ENCODE measurements at places on chromosomes 2 and 18.

DNA sequence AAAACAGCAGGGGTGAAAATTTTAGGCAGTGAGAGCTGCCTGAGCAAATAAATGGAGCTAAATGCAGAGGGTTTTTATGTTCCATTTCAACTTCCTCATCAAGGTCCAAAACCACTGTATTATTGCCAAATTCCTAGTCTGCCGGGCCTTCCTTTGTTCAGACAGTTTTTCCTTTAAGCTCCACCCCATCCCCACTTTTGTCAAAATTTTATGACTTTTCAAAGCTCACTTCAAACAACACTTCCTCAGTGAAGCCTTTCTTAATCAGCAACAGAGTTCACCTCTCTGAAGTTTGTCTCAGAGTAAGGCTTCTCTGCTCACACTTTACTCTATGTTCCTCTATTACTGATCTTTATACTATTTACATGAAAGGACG is 81.3 kb downstream of the CERKL start:
- no peak for DNase-seq

DNA sequence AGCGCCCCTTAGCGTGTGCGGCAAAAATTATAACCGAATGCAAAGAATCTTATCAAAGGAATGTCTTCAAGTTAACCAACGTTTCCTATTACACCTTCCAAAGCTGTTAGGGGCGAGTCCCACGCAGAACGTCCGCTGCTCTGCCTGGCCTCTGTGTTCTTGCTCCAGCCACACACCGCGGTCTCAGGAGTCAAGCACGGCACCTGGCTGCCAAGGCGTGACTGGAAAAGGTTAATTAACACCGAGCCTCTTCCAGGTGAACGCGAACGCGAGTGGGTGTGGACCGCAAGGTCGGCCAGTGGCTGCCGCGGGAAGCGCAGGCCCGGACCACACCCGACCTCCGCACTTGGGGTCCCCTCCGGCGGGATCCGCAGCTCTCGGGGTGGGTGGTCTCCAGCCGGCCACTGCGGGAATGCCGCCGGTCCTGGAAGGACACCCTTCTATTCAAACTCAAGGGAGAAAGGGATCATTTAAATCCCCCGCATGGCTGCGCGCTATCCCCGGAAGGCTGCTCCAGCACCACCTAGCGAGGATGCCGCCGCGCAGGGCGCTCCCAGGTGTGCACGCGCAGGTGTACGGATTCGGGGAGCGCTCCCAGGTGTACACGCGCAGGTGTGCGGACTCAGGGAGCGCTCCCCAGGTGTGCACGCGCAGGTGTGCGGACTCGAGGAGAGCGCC is 830 bp downstream of the CYB5A start:
- DNase-seq, result no peak

DNA sequence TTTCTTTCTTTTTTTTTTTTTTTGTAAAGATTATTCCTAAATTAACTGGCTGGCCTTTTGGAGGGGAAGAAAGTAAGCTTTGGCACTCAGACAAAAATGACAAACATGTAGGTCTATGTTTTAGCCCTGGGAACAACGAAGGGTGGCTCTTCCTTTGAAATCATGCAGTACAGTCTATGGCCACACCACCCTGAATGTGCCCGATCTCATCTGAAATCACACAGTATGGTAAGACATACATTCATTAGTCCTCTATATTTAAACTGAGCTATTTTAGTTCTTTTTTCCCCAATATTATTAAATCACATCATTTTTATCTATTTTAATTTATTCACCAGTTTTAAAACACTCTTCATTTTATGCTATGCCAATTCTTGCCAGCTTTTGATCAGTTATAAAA is 48.2 kb downstream of the PLA2R1 start:
- DNase-seq, result no peak

- DNase-seq, result peak; percentile 72
Observed at GRCh38 chr2:215833531-215834162, 179.7 kb downstream of the MREG start.

DNA sequence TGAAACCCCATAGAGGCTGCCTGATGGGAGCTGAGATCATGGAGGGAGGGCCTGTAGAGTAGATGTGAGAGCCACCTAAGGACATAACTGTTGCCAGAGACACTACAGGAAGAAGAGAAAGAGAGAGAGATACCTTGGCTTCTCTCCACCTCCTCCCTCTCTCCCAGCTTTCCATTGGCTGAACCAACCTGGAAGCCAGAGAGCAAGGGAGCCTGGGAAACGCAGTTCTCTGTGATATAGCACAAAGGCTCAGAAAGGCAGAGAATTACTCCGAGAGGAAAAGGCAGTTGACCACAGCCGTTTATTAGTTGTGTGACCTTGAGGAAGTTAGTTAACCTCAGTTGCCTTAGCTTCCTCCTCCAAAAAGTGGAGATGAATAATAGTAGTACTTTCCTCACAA is 37.7 kb upstream of the MAT2A start:
- peak; percentile 21 for DNase-seq

GRCh38 chr2:127790694-127791529 is 20.1 kb downstream of the WDR33 start:
- DNase-seq, result no peak

- no peak for DNase-seq
Observed at GRCh38 chr2:27940982-27941381, 50.5 kb downstream of the BABAM2 start.

GRCh38 chr18:49858309-49859020 is 45.1 kb upstream of the ACAA2 start:
- peak; percentile 73 for DNase-seq

GRCh38 chr2:166591226-166591625 is 97.2 kb upstream of the SCN7A start:
- DNase-seq, result no peak

GRCh38 chr18:2526329-2526728 is 45.0 kb downstream of the METTL4 start:
- DNase-seq, result no peak

DNA sequence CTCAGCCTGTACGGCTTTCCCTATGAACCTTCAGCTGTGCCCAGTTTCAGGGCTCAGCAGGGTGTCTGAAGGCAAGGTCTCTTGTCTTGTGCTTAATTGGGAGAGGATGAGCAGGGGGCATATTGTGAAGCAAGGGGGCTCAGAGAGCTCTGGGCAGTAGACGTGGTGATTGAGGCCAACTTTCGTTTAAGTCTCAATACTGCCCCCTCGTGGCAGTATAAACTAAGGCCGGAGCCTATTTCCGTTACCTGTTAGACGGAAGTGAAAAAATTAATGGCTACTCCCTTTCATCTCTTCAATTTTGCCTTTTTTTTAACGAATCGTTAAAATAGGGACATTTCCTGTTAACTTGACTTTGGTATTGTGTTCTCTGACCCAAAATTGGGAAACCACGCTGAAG is 193.4 kb downstream of the TDRD15 start:
- peak; percentile 12 for DNase-seq

DNA sequence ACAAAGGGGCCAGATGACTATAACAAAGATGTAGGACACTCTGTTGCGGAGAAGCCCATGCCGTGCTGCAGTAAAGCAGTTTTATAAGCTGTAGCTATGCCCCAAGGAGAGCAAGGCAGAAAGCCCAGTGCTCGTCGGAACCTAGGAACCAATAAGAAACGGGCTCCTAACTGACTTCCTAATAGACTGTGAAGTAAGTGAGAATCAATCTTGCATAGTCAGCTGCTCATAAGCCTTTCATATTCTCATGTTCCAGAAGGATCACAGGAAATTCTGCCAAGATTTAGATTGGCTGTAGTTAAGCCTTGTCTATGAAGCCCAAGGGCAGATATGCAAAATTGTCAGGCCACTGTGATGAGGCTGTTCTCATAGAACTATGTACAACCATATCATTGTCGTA is 98.4 kb downstream of the RTTN start:
- no peak for DNase-seq

GRCh38 chr2:218954541-218955300 is 4.7 kb upstream of the CDK5R2 start:
- no peak for DNase-seq

DNA sequence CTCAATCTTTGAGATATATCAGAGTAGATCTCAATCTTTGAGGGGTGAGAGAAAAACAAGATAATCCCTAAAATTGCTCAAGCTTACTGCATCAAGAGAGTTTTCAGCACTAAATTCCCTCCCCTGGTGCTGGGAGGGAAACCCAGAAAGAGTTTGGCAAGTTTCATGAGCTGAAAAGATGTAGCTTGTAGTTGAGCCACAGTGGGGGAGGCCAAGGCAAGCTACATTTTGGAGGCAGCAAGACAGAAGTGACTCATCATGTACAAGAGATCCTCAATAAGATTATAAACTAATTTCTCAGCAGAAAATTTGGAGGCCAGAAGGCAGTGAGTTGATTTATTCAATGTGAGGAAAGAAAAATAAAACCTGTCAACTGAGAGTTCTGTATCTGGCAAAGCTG is 308.2 kb downstream of the PIEZO2 start:
- no peak for DNase-seq

DNA sequence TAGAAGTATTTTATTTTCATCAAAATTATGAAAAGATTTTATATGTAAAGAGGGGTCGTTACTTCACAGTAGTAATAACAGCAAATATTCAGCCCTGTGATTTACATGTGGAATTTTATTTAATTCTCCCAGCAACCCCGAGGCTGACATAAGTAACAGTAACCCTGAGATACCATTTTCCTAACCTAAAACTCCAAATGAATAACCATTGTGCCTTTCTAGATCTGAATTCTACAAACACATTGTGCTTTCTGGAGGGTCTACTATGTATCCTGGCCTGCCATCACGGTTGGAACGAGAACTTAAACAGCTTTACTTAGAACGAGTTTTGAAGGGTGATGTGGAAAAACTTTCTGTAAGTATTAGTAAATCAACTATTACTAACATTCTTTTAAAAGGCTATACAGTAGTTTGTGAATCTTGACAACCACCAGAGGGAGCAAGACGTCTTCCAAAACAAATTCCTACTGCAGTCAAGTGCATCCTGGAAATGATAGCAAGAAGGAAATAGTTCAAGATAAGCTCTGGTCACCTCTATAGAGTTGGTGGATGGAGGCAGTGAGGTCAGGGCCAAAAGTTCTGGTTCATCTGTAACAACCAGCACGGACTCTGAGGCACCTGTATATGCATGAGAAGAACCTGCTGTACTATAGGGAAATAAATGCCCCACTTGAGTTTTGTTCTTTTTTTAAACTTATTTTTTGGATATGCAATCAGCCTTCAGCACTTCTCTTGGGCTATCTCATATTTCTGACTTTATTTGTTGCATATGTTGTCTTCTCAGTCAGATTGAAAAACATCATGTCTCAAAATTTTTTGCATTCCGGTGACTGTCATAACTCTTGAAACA is 37.4 kb downstream of the ACTR2 start:
- peak; percentile 90 for DNase-seq

GRCh38 chr2:127498386-127498785 is 27.9 kb downstream of the IWS1 start:
- DNase-seq, result peak; percentile 81

DNA sequence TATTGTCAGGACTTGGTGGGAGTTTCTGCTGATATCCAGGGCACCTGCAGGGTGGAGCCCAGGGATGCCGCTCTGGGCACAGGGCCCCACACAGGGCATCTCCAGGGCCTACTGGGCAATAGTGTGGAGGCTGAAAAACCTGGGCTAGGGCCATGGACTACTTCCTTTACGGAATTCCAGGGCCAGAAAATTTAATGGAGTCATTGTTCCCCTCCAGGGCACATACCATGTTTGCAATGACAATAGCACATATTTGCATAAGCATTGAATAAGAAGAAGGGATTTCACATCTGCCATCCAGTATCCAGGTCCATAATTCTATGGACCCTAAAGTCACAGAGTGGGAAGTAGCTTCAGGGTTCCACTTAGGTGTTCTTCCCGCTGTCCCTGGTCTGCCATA is 103.8 kb upstream of the TPO start:
- no peak for DNase-seq

DNA sequence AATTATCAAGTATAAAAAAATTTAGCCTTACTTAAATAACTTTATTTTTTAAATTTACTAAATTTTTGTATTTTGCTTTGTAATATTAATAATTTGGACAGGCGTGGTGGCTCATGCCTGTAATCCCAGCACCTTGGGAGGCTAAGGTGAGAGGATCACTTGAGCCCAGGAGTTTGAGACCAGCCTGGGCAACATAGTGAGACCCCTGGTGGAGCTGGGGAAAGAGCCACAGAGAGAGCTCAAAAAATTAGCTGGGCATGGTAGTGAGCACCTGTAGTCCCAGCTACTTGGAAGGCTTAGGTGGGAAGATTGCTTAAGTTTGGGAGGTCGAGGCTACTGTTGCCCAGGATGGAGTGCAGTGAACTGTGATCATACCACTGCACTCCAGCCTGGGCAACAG is 143.5 kb downstream of the B3GNT2 start:
- DNase-seq, result no peak

DNA sequence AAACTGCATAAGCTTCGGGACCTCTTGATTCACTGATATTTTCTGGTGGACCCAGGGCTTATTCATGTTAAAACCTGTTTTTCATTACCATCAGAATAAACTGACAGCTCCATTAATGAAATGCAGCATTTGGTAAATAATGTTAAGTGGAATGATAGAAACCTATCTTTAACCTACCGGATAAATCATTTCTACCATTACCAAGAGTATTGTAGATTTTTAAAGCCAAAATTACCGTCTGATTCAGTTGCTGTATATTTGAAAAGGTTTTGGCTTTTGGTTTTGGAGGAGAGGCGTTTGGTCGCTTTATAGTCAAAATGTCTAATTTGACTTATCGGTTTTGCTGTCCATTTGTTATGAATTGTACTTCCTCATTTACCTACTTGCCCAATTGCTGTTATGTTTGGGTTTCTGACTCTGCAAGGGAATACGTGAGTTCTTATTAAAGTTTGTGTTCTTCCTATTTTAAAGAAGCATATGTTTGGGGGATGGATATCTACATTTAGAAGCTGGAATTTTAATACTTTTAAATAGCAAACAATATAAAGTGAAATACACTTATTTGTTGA is 1.0 kb upstream of the CUL3 start:
- no peak for DNase-seq

DNA sequence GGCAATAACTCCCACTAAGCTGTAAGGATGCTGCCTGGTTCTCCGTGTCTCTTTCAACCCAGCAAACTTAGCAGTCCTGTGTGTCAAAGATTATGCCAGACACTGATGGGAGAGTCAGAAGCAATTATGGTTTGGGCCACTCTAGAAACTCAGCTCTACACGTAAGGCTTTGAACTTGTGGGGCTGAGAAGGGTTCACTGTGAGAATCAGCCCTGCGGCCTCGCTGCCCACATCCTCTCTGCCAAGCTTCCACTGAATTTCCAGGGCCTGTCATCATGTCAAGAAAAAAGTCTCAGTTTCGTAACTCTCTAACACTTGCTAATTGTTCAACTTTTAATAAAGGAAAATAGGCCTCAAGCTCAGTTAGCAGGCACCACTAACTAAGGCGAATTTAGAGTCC is 308.8 kb upstream of the LYPD1 start:
- no peak for DNase-seq

GRCh38 chr2:73418343-73418742 is 32.7 kb downstream of the ALMS1 start:
- peak; percentile 86 for DNase-seq
